Activated naive CD4-positive, alpha-beta T cell (primary cell): ENCODE measurements at places on chromosomes 3 and 15.

- no peak for DNase-seq
Observed at GRCh38 chr15:35937380-35937779, 391.4 kb upstream of the DPH6 start.

DNA sequence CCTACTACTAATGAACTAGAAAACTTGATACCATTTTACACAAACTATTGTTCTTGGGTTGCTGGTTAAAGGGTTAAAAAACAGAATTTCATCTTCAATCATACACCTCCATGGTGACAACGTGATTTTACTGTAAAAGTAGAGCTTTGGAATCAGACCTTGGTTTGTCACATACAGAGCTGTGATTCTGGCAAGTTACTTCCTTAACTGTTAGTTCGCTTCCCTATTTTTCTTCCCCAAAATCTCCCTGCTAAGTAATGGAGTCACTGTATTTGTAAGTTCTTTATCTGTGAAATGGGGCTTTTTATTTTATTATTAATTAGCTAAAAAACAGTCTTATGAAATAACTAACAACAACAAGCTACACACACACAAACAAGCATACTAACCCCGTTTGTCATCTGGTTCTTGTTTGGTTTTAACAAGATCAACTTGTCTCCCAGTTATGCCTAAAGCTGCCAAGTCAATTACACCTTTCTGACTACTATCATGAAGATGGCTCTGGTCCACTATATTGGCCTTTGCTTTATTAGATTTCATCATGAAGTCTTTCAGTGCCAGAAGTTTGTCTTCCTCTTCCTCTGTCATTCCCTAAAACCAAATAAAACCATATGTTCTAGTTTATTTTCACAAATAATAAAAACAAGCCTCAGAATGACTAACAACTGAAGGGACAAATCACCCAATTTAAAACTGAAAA, 38.6 kb downstream of the PIK3R4 start:
- DNase-seq: no peak

GRCh38 chr15:78243058-78243457, 8.7 kb upstream of the ACSBG1 start:
- DNase-seq: no peak

DNA sequence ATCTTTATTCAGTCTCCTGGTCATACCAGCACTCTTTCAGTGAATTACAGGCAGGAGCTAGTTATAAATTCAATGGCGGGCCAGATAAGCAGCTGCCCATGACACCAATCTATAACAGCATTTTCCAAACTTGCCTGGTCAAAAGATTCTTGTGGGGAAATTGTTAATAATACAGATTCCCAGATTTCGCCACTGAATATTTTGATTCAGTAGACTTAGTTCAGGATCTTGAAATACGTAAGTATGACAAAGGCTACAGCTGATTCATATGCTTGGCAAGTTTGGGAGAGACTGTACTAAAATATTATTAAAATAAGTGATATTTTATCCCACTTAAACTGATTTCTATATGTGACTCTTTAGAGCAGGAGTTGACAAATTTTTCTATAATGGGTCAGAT, 119.3 kb downstream of the TMCO5A start:
- DNase-seq: no peak

DNA sequence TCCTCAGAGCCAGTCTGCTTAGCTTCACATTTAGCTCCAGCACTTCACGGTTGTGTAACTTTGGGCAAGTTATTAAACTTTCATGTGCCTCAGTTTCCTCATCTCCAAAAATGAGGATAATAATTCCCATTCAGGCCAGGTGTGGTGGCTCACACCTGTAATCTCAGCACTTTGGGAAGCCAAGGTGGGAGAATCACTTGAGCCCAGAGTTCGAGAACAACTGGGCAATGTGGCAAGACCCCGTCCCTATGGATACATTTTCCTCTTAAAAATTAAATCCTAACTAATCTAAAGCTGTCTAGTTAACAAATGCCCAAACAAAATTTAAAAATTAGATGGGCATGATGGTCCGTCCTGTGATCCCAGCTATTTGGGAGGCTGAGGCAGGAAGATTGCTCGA, 7.2 kb downstream of the RCN2 start:
- no peak for DNase-seq

- DNase-seq: no peak
Observed at GRCh38 chr15:33616475-33616874, 305.7 kb downstream of the RYR3 start.

GRCh38 chr3:55272031-55272645, 215.0 kb downstream of the WNT5A start:
- no peak for DNase-seq

DNA sequence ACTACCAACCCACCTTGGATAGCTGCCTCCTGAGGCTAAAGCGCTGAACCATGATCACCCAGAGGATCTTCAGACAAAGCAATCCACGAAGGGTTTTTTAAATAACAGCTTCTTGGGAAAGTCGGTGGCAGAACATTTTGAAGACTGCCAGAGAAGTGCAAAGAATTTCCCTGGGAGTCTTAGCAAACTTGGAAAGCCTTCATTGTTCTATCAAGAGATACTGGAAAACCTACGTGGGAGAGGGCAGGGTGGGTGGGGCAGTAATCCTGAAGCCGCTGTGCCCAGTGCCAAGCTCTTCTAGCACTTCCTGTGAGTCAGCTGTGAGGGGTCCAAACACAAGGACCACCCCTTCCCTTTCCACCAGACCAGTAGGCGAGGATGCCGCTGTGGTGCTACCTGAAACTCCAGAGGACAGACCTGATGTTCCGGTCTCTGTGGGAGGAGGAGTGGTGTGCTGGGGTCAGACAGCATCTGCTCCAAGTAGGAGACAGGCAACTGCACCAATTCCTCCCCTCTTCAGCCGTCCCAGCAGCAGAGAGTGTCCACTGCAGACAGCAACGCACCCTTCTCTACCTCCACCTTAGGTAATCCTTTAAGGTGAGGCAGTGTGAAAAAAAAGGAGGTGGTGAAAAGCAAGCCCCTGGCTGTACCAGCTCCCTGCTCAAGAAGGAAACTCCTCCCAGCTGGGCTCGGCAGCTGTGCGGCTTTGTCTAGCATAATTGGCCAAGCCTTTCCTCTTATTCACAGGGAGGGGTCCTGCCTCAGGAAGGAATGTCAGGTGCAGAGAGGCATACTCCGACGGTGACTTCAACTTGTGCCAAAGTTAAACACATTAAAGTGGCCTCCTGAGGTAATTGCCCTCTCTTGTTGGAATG, 99.0 kb downstream of the TMCC1 start:
- no peak for DNase-seq

DNA sequence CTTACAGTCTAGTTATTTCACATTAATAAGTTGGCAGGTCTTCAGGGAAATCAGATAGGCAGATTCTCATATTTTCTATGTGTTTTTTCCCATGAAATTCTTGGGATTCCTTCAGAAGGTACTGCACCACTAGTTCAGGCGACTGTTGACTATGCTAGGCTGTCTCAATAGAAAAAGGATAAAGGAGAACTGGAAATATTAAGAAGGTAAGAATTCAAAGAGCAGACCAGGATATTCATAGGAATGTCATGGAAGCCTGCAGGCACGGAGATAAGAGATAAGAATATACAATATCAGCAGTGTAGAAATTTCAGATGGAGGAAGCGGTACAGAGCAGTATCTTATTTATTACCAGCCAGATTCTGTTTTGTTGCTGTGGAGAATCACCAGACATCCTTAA, 432.1 kb upstream of the MDFIC2 start:
- DNase-seq: no peak

- no peak for DNase-seq
Observed at GRCh38 chr3:57434041-57434440, 110.1 kb downstream of the DNAH12 start.

DNA sequence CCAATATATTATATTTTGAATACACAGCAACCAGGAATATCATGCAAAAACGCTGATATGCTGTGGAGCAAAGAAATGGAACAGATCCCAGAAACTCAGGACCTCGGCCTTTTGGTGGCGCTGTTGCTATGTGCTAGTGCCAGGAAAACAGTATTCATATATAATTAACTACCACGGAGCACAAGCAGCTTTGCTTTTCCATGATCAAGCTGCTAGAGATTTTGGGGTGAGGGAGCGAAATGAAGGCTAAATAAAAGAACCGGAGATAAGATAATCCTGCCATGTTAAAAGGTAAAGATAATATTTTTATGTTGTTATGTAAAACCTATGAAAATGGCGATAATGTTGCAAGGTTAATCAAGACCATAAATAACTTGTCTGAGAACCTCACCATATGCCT, 157.7 kb upstream of the FAM3D start:
- DNase-seq: no peak

GRCh38 chr3:172550347-172550943, 27.2 kb upstream of the TNFSF10 start:
- peak; percentile 32 for DNase-seq

DNA sequence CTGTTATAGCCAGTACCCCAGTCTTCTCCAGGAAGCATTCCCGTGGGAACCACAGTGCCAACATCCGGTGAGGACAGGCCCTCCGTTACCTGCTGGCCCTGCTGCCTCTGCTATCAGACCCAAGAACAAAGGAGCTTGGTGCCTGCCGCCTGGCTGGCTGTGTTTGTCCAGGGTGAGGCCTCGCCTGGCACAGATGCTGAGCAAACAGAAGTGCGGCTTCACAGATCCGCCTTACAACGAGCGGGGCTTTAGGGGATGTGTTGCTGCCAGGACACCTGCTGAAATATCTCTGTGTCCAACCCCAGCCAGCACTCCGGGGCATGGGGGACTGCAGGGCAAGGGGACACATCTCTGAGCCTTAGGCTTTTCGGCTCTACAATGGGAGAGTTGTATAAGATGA, 2.2 kb upstream of the EPHB3 start:
- no peak for DNase-seq

- DNase-seq: no peak
Observed at GRCh38 chr3:66052721-66053549, 14.2 kb upstream of the MAGI1 start.

DNA sequence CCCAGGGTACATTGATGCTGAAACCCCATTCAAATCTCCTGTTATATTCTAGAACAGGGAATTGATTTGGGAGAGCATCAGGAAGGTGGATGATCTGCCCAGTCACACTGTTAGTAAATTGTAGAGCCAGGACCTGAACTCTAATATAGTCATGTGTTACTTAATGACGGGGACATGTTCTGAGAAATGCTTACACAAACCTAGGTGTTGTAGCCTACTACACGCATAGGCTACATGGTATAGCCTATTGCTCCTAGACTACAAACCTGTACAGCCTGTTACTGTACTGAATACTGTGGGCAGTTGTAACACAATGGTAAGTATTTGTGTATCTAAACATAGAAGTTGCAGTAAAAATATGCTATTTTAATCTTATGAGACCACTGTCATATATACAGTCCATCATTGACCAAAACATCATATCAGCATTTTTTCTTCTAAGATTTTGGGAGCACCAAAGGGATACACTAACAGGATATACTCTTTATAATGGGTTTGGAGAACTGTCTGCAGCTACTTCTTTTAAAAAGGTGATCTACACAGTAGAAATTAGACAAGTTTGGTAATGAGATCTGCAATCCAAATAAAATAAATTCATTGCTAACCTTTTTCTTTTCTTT, 5.8 kb downstream of the B2M start:
- no peak for DNase-seq

- no peak for DNase-seq
Observed at GRCh38 chr15:55902981-55903380, 90.4 kb downstream of the NEDD4 start.

DNA sequence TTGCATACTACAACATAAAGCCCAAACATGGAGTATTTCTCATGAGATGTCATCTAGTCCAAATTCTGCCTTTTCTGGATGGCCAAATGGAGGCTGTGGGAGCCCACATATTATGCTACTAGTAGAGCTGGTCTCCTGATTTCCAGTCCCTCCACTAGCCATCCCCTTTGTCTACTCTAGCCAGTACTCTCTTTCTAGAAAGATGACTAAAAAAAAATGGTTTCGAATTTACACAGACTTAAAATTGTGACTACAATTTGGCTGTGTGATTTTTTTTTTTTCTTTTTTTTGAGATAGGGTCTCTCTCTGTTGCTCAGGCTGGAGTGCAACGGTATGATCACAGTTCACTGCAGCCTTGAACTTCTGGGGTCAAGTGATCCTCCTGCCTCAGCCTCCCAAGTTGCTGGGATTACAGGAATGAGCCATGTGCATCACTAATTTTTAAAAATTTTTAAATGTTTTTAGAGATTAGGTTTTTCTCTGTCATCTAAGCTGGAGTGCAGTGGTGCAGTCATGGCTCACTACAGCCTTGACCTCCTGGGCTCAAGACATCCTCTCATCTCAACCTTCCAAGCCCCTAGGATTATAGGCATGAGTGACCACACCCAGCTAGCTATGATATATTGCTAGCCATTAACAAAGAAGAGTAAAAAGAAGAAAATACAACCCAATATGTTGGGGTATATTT, 273.9 kb downstream of the ADAMTSL3 start:
- no peak for DNase-seq

GRCh38 chr15:63347074-63347857, 34.4 kb downstream of the CA12 start:
- DNase-seq: no peak

DNA sequence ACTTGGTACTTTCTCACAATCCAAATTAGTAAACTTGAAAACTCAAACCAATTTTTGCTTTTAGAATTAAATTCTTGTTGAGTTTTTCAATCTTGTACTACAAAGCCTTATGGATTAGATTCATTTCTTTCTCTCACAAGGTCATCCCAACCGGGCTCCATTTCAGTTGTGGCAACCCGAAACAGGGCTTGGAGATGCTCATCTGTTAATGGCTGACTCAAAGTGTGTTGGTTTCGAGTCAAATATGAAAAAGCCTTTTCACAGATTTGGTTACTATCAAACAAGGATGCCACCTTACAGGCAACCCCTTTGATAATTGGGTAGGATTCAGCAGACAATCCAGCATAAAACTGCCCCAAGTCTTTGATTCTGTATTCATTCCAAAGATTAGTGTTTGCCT, 1.8 kb downstream of the EPM2AIP1 start:
- no peak for DNase-seq

- DNase-seq: no peak
Observed at GRCh38 chr15:70385052-70385451, 287.3 kb upstream of the TLE3 start.

- DNase-seq: no peak
Observed at GRCh38 chr3:66093981-66094380, 55.3 kb upstream of the MAGI1 start.

DNA sequence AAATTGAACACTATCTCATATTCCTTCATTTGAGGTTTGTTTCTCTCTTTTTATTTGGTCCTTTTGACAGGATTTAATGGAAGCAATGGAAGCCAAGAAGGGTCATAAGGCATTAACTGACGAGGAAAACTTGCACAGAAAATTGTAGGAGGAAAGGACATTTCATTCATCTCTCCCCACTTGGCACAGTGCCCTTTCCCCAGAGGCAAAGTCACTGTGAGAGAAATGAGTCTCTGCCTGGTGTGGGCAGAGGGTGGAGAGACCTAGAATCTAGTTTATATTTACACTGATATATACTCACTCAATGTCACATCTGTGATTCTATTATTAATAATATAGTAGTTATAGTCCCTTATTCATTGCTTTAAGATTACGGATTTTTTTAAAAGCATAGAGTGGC, 324.6 kb upstream of the IL12A start:
- no peak for DNase-seq

- no peak for DNase-seq
Observed at GRCh38 chr3:128559486-128560225, 66.7 kb upstream of the GATA2 start.

GRCh38 chr3:29521293-29521692, 240.4 kb downstream of the RBMS3 start:
- DNase-seq: no peak
